NCI-H2171 treated with DMSO at 0.1 percent for 48 hours (cell line): ENCODE measurements at places on chromosomes 2 and 18.

DNA sequence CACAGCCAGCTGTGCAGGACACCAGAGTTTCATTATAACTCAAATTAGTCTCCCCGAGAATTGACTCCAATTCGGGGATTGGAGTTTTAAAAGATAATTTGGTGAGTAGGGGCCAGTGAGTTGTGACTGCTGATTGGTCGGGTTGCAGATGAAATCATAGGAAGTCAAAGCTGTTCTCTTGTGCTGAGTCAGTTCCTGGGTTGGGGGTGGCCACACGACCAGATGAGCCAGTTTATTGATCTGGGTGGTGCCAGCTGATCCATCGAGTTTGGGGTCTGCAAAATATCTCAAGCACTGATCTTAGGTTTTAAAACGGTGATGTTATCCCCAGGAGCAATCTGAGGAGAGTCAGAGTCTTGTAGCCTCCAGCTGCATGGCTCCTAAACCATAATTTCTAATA, 82.7 kb upstream of the SLC66A3 start:
- DNase-seq: no peak

DNA sequence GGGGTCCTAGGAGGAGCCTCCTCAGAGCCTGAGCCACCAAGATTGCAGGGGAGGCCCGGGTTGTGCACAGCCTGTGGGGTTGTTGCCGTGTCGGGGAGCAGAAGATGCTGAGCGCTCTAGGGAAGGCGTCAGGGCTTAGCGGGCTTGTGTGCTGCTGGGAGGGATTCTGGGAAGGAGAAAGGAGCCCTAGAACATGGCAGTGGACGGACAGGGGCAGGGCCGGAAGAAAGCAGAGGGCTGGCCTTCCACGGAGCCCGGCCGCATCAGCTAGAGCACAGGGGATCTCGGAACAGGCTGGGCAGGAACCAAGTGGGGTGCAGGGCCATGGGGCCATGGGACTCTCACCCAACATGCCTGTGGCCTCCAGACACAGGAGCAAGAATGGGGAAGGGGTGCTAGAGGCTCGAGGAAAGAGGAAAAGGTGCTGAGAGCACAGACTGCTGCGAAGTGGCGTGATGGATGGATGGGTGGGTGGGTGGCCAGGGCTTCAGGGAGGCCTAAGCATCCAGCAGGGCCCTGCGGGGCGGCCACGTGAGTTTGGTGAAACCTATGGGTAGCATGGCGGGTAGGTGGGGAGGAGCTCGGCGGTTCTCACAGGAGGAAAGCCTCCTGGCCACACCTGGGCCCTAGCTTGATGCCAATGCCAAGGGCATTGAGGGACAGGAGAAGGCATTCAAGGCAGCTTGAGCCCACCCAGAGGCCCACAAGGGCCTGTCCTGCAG, 35.8 kb downstream of the MTERF4 start:
- DNase-seq: no peak

GRCh38 chr18:6434987-6435709, 20.4 kb upstream of the L3MBTL4 start:
- DNase-seq: peak; percentile 61

- DNase-seq: no peak
Measured at GRCh38 chr18:21853775-21854552, 113.4 kb downstream of the MIB1 start.

DNA sequence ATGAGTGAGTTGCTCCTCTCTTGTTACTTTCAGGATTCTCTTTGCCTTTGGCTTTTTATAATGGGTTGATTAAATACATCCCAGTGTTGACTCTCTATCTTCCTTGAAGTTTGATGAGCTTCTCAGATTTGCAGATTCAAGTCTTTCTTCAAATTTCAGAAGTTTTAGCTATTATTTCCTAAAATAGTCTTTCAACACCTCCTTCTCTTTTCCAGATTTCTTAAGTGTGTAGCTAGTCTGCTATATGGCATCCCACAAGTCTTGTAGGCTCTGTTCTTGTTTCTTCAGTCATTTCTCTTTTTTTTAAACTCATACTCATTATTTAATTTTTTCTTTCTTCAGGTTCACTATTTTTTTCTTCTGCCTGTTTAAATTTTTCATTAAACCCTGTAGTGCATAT, 287.7 kb upstream of the CNTNAP5 start:
- DNase-seq: no peak

- DNase-seq: no peak
Measured at GRCh38 chr2:80363330-80363729, 58.8 kb upstream of the LRRTM1 start.

- no peak for DNase-seq
Measured at GRCh38 chr2:16568998-16569784, 96.4 kb downstream of the CYRIA start.

DNA sequence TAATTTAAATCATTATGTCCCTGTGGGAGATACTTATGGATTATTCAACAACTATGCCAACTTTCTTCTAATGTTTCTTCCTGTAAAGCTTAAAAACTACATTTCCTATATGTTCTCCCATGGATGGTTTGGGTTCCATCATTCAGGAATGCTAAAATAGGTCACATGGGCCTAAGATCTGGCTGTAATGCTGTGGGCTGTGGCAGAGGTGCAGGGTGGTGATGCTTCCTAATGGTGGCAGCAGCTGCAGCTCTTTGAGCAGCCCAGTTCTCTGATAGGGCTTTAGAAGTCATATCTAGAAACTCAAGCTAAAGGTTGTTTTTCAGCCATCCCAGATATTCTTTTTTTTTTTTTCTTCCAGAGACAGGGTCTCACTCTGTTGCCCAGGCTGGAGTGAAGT, 266.1 kb downstream of the ZNF385B start:
- DNase-seq: no peak

- no peak for DNase-seq
Measured at GRCh38 chr2:1501038-1501851, 88.0 kb downstream of the TPO start.

GRCh38 chr2:177758591-177759371, 313.8 kb downstream of the PDE11A start:
- DNase-seq: peak; percentile 71

DNA sequence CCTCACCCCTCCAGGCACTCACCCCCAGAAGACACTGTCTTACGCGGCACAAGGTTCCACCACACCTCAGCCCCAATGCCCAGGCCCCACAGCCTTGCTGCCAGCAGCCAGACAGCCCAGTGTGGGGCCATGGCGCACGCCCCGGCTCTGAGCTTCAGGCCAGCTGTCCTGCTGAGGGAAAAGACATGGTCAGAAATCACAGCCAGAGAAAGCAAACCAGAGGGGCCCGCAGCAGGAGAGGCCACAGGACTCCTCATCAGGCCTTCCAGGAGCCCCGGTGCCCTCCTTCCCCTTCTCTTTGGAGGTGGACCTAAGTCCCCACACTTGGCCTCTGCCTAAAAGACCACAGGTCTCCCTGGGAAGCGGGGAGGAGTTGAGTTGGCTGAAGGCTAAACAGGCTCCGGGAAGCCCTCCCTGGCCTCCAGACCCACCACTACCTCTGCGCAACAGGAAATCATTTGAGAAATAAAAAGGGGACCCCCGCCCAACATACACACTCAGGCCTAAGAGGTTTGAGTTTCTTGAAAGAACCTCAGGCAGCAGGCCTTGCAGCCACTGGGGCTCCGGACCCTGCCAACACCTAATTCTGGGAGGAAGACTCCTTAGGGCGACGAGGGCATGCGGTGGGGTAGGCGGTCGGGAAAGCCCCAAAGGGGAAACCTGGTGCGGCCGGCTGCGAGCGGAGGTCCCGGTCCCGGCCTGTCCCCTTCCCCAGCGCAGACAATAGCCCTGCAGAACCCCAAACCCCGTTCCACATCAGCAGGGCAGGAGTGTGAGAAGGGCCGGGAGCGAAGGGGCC, 1.9 kb downstream of the SEMA4C start:
- DNase-seq: no peak

DNA sequence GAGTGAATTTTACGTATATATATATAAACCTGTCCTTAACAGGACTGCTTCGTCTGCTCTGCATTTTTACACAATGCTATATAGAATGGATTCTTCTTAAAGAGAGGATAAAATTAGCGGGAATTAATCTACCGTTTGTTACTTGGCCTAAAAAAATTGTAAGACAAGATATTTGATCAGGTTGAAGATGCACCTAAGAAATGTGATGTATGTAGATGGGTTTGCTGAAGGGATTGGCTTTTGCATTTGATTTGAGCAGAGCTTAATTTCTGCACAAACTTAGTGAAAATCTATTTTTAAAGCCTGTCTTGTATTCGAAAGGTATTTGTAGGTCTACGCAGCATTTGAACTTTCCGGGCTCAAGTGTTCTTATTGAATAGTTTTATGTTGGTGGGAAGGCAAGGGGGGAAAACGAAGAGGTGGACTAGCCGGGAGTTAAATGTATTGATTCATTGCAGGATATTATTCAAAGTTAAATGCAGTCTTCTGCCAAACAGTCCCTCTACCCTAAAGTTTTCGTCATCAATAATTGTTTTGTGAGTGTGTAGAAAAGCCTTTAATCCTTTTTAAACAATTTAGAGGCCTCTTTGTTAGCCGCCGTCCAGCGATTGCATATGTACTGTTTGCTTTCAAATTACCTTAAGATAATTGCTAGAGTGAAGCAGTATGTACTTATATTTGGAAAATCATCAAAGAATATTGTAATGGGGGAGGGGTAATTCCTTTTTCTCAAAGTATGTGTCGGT, 1.2 kb downstream of the PPP1CB start:
- peak; percentile 54 for DNase-seq

- peak; percentile 70 for DNase-seq
Measured at GRCh38 chr2:215946586-215946985, 66.8 kb downstream of the MREG start.

DNA sequence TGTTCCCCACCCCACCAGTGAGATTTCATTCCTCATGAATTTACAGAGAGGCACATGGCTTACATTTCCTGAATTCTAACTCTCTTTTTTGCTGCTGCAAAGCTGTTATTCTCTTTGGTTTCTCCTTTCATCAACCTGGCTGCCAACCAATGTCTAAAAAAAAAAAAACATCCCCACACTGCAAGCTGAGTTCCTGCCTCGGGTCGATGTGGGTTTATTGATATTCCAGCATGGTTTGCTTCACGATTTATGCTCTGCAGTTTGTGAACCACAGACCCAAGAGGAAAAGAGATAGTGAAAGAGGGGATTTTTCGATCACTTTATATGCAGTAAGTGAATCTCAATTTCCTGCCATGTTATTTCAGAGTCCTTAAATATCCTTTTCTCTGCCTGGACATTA, 363.6 kb downstream of the LPIN1 start:
- peak; percentile 67 for DNase-seq

DNA sequence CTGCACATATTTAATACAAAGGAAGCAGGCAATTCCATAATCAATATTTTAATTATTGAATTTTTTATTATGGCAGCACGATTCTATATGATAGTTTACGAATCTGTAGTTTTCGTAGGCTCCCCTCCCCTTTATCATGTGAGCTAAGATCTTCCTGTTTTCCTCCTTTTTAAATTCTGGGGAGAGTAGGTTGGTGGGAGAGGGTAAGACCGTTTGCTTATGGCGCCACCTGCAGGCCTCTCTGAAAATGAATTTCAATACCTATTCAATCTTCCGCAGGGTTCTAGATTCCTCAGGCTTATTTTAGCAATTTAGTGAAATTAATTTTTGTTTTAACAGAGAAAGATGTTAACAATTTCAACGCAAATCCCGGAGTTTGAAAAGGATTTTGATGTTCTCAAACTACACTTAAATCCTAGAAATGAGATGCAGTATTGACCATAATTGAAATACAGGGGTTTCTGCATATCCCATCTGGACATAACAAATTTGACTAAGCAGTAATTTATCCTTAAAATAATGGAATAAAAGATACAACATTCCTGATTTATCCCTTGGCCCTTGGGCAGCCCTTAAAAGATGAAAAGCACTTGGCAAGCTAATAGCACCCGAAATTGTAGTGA, 12.8 kb upstream of the GBX2 start:
- DNase-seq: peak; percentile 48

- no peak for DNase-seq
Measured at GRCh38 chr2:134220344-134220974, 33.4 kb upstream of the MGAT5 start.

GRCh38 chr18:48544661-48545415, 6.0 kb downstream of the CTIF start:
- DNase-seq: no peak

DNA sequence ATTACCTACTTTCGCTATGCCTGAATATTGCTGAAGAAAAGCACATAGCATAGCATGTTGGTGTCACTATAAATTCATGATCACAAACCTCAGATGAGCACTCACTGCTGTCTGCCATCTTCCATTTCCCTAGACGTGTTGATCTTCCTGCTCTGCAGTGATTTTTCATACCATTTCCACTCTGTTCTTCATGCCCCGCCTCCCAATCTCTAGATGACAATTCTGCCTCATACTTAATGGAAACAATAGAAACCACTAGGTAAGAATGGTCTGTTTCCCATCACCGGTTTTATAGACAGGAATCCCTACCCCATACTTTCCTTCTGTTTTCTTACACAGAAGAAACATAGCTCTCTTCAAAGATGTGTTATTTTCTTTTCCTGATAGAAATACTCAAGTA, 63.8 kb downstream of the PIK3C3 start:
- DNase-seq: no peak

- DNase-seq: no peak
Measured at GRCh38 chr18:14943967-14944636, 196.1 kb downstream of the ANKRD30B start.
